ENCODE measurements at places on chromosomes 3 and 15.
A peak's percentile ranks its signal among the peaks of the same experiment; 100 is the strongest.

GRCh38 chr3:142433110-142433509 is 14.7 kb downstream of the XRN1 start:
- DNase-seq = no peak

DNA sequence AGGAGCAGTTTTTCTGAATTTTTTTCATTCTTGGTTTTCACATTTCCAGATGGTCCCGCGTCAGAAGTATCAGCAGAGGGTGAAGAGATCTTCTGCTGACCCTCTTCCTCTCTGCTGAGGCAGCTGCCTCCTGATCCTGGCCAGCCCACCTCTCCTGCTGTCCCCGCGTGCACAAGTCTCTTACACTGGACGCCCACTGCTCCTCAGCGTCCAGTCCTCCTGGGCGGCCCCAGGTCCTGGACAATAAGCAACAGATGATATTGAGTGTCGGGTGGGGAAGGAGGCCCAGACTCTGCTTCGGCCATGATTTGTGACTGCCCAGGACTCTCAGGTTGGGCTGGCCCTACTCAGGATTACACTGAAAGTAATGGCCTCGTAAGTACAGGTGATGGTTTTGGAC is 50.1 kb downstream of the KLHL25 start:
- DNase-seq = no peak

DNA sequence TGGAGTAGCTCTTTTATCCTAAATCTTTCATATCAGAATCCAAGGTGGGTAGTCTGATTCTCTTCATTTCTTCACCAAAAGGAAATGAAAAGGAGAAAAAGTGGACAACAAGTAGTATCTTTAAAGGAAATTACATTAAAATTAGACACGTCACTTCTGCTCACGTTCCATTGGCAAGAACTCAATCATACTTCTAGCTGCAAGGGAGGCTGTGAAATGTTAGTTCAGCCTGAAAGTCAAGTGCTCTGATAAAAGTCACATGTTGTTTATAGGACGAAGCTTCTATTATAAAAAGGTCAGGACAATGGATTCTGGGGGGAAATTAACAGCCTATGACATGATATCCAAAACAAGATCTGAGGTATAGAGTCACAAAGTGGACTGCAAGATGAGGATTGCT is 164.6 kb upstream of the MCTP2 start:
- DNase-seq = no peak

GRCh38 chr3:153162513-153163392 is 727 bp downstream of the RAP2B start:
- DNase-seq = peak; percentile 28

DNA sequence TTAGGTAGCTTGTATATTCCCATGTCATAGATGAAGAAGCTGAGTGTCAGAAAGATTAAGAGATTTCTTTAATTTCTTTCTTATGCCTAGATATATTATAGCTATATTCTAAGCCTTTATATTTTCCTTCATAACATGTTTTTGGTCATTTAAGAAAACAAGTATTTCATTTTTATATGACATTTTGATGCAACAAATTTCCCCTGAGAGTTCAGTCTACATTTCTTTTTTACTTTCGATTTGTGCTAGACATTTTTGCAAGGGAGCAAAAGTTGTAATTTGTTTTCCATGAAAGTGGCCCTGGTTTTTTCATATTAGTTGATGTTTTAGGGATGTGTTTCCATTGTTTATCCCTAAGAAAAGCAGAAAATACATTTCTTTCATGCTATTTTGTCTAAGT is 344.9 kb downstream of the NLGN1 start:
- no peak for DNase-seq

- no peak for DNase-seq
Observed at GRCh38 chr15:49624056-49624455, 3.2 kb downstream of the DTWD1 start.

DNA sequence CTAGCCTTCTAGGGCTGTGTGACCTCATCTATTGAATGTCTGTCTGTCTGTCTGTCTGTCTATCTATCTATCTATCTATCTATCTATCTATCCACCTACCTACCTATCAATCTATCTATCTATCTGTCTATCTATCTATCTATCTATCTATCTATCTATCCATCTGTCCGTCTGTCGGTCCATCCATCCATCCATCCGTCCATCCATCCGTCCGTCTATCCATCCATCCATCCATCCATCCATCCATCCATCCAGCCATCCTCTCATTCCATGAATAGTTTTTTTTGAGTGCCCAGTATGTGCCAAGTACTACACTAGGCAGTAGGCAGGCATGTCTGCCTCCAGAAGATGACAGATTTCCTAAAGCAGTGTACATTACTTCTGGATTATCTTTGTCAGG is 122.5 kb downstream of the FOXB1 start:
- no peak for DNase-seq

- no peak for DNase-seq
Observed at GRCh38 chr3:126402178-126402577, 7.5 kb downstream of the CFAP100 start.

- DNase-seq = no peak
Observed at GRCh38 chr3:124627501-124627908, 102.7 kb upstream of the UMPS start.

DNA sequence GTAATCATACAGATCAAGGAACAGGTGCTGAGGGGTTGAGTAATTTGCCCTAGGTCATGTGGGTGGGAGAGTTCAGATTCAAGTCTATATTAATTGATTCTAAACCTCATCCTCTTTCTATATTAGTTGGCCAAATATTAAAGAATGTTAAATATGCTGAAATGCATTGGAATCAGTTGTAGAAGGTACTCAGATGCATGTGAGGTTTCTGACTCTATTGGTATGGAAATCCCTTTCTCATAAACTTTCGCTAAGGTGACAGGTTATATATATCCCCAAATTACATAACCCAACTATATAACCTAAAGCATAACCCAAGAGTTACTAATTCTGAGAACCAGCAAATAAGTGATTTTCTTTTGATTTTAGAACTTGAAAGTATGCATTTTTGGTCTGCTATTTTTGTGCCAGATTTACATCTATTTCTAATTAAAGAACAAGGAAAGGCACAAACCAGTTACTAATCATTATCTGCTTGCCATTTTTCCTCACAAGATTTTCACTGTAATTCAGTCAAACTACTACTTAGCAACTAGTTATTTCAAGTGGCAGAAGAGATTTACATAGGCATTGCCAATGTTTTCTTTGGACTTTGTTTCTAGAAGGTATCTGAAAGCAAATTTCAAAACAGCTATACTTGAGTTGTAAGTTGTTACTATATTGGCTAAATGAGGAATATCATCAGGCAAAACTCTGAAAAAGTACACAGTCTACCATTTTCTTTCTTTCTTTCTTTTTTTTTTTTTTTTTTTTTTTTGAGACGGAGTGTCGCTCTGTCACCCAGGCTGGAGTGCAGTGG is 201.3 kb downstream of the RBMS3 start:
- no peak for DNase-seq

GRCh38 chr15:63481105-63481810 is 23.1 kb upstream of the USP3 start:
- no peak for DNase-seq

DNA sequence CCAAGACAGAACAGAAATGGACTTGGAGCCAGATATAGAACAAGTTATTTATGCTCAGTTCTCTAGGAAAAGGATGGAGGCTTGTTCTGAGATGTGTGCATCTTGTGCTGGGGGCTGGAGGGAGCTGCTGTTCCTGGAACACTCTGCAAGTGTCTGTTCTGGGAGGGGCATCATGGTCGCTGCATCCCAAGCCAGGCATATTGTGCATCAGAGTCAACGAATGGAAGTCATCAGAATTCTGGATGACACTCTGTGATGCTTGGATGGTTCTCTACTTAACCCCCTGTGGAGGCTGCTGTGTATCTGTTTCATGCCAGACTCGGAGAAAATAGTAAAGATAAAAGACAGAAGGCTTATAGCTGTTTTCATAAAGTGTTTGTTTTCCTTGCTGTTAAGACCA is 34.7 kb downstream of the RPL22L1 start:
- DNase-seq = no peak

GRCh38 chr3:12796171-12797123 is at the start of gene CAND2:
Gene CAND2, plus strand, starts transcription at chr3:12796680. Its CDS starts 41 bp downstream, at chr3:12796721.
- peak; percentile 28 for DNase-seq

DNA sequence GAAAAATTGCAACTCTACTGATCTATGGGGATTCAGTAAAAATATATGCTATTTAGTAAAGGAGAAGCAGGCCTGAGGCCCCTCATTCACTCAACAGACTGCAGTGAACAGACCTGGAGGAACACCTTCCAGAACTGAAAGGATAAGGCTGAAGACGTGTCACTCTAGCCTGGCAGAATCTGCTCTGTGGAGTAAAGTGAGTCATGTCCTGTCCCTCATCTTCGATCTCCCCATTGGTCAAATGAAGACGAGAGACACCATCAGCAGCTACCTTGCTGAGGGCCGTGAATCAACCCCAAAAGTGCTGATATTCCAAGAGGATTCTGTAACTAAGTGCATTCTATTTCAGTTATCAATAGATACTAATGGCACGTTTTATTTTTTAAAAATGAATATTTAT is 359.7 kb downstream of the FGF12 start:
- no peak for DNase-seq

DNA sequence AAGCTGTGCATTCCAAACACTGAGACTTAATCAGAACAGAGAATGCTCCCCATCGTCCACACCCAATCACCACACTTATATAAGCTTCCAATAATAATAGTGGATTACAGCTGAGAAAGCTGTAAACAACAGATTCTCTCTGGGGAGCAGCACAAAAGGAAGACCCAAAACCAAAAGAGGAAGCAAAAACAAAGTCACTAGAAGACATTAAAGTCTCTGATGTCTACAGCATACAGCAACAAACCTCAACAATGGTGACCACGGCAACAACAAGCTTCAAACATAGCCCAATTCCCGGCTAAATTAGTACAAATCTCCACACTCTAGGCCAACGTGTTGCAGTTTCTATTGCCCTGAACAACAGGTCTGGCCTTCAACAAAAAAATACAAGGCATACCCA is 37.7 kb downstream of the ZDHHC23 start:
- DNase-seq = peak; percentile 10

- no peak for DNase-seq
Observed at GRCh38 chr3:152236716-152237115, 32.0 kb upstream of the MBNL1 start.

- no peak for DNase-seq
Observed at GRCh38 chr3:8451696-8452095, 49.9 kb upstream of the LMCD1 start.

DNA sequence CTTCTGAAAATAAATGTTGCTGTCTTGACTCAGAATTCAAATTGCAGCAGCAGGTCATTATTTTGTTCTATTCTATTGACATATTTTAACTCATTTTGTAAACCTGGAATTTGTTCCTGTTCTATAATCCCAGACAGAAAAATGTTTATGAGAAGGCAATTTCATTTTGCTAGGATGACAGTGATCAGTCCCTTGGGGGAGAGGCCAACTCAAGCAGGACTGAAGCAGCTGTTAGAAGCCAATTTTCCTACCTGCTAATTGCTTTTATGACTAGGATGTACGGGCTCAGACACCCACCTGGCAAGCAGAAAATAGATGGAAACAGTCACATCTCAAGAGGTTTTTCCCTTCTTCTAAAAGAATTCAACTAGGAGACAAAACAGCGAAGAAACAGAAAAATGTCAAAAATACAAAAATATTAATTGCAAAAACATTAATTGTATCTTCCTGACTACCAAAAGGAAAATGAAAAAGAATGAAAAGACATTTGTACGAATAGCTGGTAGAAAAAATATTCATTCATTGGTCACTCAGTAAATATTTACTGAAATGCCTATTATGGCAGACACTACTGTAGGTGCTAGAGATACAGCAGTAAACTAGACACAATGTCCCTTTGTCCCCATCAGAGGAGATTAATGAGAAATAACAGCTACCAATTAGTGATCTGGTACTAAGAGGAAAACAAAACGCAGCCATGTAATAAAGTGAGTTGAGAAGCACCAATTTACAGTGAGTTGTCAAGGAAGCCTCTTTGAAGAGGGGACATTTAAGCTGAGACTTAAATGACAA is 73.5 kb downstream of the PEAK1 start:
- DNase-seq = no peak

- DNase-seq = no peak
Observed at GRCh38 chr15:62896380-62896866, 146.1 kb upstream of the TPM1 start.

GRCh38 chr15:57296473-57297162 is 79.7 kb upstream of the CGNL1 start:
- no peak for DNase-seq

DNA sequence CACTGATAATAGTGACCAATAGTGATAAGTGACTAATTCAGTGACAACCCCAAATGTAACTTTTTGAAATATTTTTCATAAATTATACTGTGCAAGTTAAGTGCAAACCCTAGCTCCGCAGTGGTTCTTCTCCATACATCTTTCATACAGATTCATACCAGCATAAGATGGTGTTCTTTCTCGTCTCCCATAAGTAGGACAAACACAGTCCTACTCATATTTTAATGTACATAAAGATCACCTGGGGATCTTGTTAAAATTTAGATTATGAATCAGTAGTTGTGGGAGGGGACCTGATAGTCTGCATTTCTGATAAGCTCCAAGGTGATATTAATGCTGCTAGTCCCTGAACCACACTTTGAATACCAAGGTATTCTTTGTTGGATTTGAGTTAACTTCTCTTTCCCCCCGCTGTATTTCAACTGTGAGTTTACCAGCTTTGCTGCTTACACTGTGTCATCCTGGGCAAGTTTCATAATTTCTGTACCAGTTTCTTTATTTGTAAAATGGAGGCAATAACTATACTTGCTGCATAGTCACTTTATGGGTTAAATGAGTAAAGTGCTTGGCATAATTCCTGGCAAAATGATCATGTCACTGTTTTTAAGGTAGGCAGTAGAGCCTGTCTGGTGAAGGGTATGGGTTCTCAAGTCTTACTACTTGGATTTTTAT is 34.7 kb upstream of the C3orf38 start:
- no peak for DNase-seq

GRCh38 chr3:72316501-72317279 is 531.6 kb downstream of the SHQ1 start:
- DNase-seq = no peak

GRCh38 chr3:87996882-87997281 is 61.9 kb downstream of the CGGBP1 start:
- DNase-seq = no peak

DNA sequence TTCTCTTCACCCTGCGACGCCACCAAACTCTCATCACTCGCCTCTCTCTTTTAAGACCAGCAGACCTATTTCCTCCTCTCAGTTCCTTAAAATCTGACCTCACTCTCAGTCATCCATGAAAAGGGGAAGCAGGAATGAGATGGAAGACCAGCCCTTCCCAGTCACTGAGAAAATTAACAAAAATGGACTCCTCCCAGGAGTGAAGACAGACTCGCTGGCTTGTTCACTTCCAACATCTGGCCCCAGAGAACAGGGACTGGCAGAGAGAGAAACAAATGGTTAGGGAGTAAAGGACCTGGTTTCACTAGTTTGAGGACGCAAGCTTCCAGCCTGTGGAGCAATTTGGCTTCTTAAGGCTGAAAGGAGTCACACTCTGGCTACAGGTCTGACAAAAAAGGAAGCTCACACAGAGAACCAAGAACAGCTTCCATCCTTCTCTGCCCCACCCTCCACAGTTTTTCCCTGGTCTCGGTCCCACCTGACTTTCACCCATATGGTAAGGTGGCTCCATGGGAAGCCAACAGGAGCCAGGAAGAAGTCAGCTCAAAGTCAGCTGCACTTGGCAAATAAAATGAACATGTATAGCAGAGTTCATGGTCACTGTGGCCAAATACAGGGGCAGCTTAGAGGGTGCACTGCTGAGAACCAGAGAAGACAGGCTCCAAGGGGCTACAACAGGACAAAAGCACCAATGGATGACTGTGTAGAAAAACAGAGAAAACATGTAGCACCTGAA is 57.2 kb downstream of the ITGB5 start:
- DNase-seq = peak; percentile 20

- no peak for DNase-seq
Observed at GRCh38 chr3:179233043-179233442, 17.9 kb downstream of the KCNMB3 start.
